ENCODE measurements at places on chromosomes 2 and 18.

- no peak for DNase-seq
Measured at GRCh38 chr2:235689427-235689853, 195.6 kb downstream of the AGAP1 start.

DNA sequence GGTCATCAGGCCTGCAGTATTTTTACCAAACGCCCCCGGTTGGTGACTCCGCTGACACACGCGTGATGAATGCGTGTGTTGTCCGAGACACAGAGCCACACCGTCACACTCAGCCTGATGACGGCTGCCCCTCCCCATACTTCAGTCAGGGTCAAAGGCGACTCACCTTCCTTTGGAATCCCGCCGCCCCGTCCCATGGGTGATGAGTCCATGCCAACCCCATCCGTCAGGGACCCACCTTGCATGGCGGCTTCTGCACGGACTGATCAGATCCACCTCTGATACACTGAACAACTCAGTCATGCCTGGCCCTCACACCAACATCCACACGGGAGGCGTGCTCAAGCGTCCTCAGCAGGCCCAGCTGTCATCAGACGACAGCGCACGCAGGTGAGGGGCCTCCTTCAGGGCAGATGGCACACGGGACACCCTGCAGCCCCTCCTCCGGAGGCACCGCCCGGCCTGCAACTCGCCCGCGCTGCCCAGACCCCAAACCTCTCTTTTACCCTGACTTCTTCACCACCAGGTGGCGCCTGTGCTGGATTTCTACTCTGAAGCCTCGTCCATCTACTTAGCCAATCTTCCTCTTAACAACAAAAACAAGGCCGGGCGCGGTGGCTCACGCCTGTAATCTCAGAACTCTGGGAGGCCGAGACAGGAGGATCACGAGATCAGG lies 89.2 kb downstream of the ZNF516 start:
- DNase-seq, result no peak

DNA sequence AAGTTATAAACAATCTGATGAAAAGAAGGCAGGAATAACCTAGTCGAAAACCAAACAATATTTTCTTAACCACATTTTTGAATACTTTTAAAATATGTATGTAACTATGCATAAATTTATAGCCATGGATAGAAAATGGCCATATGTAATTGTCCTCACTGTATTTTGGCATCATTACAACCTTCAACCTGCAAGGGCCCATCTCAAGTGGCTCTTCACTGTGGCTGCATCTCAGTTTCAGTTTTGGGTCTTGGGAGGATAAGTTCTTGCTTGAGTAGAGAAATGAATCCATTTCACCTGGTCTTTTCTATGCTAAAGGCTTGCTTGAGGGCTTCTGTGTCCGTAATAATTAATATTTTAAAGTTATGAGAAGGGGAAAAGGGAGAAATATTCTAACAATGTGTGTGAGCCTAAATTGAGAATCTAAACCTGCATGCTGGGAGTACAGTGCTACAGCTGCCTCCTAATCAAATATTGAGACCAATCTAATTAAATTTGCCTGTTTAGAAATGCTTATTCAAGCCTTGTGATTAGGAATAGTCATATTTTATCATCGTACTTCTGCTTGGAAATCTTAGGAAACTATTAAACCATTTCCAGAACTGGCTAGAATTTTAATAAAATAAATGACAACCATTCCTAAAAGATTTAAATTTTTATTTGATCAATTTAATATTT lies 92.5 kb downstream of the EML4 start:
- DNase-seq, result no peak

GRCh38 chr2:37720533-37721200 lies 49.2 kb upstream of the CDC42EP3 start:
- DNase-seq, result no peak

DNA sequence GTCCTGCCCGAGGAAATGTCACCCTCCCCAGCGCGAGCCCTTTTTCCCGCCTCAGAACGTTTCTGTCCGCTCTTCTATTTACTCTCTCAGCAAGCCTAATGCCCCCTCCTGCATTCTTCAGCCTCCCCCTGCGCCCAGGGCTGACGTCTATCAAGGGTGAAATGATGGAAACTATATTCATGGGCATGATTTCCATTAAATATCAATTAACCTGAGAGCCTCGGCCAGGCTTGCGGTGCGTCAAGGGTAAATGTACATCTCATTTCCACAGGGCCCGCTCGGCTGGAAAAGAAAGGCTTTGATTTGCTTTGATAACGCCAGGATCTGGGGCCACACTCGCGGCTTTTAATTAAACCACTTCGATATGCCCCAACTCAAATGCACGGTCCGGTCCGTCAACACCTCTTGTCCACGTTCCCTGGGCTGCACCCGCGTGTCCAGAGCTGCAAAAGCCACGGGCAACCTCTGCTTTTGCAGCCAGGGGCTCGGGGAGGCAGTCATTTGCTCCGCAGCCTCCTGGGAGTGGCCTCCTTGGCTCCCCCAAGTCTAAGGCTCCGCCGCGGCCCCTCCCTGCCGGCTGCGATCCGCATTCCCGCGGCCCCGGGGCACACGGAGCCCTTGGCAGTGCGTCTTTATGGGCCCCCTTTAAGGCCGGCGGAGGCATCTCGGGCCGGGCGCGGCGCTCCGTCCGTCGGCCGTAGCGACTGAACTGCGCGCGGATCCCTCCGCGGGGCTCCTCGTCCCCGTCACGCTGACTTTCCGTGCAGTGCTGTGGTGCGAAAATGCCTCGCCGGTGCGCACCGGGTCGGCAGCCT lies at the start of gene HOXD8:
TSS of gene HOXD8 (plus strand) at position 724 of the 815 bp plus-strand sequence. CDS start 662 bp downstream, outside the sequence.
- peak; percentile 71 for DNase-seq

GRCh38 chr2:121335294-121336290 lies 50.6 kb upstream of the TFCP2L1 start:
- no peak for DNase-seq

GRCh38 chr18:7084080-7085065 lies 33.2 kb downstream of the LAMA1 start:
- DNase-seq, result no peak

GRCh38 chr2:214471990-214472389 lies 61.1 kb downstream of the VWC2L start:
- DNase-seq, result no peak

GRCh38 chr2:96626553-96626942 lies 11.6 kb downstream of the KANSL3 start:
- no peak for DNase-seq

- DNase-seq, result no peak
Measured at GRCh38 chr2:28601616-28602015, 105.8 kb downstream of the PLB1 start.

GRCh38 chr2:190436557-190436956 lies 28.4 kb downstream of the MFSD6 start:
- DNase-seq, result no peak

- no peak for DNase-seq
Measured at GRCh38 chr2:215020283-215020682, 118.1 kb downstream of the ABCA12 start.

DNA sequence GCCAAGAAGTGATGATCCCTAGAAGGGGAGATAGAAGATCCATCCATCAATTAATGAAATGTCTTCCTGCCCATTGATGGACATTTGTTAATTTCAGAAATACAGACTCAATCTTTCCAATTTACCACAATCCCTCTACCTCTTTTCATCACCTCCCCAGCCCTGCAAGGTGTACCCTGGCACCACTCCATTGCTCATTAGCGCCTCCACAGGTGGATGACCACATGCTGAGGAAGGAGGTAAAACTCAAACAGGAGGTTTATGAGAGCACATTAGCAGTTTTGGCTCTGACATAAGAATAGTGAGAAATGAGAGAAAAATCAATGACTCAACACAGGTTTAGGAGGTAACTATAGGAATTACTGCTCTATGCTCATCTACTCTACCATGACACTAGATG lies 208.0 kb downstream of the C1D start:
- no peak for DNase-seq

DNA sequence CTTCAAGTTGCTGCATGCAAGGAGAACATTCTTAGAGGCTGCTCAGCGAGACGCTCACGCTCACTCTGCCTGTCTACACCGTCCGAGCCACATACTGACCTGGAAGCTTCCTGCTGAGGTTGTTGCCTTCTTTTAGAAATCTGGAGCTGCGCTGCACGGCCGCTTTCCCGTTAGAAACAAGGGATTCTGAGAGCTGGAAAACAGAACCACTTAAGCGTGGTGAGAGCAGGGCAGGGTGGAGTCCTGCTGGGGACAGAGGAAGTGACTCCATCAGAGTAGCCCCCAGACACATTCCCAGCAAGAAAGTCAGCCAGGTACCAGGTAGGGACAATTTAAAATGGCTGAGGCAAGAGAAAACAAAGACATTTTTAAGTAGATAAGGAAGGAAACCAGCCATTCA lies 135.2 kb downstream of the LAMA1 start:
- no peak for DNase-seq

GRCh38 chr2:69163109-69163508 lies 150.1 kb downstream of the ANTXR1 start:
- no peak for DNase-seq

DNA sequence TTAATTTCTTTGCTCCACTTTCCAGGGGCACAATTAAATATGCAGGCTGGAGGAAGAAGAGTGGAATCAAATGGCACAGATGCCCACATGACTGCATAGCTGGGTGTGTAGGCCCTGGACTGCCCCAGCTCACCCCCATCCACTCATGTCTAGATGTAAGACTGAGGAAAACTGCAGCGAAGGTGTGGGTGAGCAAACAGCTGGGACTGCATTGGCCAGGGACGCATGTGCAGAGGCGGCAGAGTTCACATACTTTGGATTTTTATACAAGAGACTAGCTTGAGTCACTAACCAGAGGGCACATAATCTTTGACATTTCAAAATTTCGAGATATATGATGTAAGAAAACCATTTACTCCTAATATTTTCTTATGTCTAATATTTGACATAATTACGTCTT lies 60.1 kb downstream of the SPIRE1 start:
- DNase-seq, result peak; percentile 14

- no peak for DNase-seq
Measured at GRCh38 chr2:207319316-207319715, 153.6 kb upstream of the KLF7 start.

DNA sequence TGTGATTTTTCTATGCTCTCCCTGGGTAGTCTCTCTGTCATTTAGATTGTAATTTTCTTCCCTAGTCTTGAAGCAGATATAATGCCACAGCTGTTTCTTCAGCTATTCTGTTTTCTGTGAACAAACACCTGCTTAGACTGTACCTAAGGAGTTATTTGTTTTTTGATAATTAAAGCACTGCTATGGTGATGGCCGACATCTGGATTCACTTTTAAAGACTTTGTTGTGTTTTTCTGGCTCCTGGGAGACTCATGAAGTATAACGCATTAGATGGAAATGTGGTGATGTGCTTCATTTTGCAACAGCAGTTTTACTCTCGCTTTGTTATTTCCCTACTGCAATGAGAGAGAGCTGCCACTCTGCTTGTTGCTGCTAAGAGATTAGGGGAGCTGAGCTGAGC lies 15.7 kb upstream of the C2orf69 start:
- no peak for DNase-seq

DNA sequence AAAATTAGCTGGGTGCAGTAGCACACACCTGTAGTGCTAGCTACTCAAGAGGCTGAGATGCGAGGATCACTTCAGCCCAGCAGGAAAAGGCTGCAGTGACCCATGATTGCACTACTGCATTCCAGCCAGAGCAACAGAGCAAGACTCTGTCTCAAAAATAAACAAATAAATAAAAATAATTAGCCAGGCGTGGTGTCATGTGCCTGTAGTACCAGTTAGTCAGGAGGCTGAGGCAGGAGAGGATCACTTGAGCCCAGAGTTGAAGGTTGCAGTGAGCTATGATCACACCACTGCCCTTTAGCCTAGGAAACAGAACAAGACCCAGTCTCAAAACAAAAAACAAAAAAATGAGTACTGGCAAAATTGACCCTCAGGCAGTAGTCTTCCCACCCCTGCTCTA lies 61.9 kb upstream of the PPP1CB start:
- DNase-seq, result no peak

DNA sequence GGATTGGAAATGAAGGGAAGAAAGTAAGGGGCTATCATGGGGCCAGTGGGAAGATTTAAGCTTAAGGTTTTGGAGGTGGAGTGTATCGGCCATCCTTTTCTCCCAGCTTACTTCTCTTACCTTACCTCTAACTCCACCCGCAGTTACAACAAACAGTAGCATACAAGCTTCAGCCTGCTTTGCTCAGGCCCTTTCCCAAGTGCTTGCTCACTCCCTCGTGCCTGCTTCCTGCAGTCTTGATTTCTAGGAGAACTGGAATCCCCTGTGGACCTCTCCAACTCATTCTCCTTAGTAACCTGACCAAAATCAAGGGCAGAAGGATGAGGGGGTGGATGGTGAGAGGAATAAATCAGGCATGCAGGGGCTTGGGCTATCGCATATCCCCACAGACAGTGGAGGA lies 5.8 kb upstream of the LYG2 start:
- no peak for DNase-seq

DNA sequence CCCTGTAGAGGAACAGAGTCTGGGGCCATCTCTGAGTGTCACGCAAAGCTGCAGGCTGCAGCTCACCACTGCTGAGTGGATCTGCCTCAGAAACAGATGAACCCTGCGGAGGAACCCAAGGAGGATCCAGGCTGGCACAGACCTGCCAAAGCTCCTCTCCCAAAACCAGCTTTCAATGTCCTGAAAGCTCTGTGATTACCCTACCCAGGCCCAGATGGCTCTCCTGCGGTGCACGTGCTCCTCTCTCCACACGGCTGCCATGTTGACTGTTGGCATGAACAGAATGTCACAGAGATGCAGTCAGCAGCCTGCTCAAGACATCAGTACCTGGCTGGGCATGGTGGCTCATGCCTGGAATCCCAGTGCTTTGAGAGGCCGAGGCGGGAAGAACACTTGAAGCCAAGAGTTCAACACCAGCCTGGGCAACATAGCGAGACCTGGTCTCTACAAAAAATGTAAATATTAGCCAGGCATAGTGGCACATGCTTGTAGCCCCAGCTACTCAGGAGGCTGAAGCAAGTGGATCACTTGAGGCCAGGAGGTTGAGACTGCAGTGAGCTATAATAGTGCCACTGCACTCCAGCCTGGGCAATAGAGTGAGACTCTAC lies 216.8 kb downstream of the MGAT5 start:
- DNase-seq, result no peak

GRCh38 chr18:23671564-23671963 lies 8.9 kb upstream of the ANKRD29 start:
- peak; percentile 49 for DNase-seq

- DNase-seq, result no peak
Measured at GRCh38 chr2:188884517-188884916, 89.7 kb upstream of the COL3A1 start.

- no peak for DNase-seq
Measured at GRCh38 chr2:31192396-31192795, 24.9 kb downstream of the CAPN14 start.
